Vagina (tissue), 2 donors: ENCODE measurements at places on chromosomes 4 and X. TPM values are rescaled to one million over a fixed set of nuclear protein-coding genes. Genes with fewer than 3 reads are reported as not detected.

ARHGEF9 gene
- 10.3 TPM for total RNA-seq

COL25A1 gene
- total RNA-seq = 0.49 TPM

DNA sequence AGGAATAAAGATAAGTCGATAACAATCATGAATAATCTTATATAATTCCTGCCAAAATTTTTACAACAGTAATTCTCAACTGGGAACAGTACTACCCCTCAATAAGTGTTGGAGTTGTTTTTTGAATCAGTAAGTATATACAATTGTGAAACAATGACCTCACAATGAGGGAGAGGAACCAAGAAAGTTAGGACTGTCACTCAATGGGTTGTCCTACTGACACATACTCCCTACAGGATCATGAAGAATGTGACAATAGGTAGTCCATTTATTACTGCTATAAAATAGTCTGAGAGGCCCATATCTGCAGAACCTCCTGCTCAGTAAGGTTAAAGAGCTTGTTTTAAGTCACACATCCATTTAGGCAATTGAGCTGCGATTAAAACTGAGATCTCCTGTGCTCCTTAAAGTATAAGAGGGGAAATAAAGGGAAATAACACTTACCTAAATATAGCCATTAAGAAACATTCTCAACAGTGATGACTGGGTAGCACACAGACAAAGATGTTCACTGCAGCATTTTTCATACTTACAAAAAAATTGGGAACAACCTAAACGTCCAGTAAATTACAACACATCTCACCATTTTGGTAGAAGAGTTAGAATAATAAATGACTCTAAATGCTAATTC lies 26.2 kb downstream of the FBXW7 start:
- DNase-seq = no peak

- no peak for DNase-seq
Measured at GRCh38 chr4:154640999-154641398, 28.5 kb upstream of the FGG start.

DNA sequence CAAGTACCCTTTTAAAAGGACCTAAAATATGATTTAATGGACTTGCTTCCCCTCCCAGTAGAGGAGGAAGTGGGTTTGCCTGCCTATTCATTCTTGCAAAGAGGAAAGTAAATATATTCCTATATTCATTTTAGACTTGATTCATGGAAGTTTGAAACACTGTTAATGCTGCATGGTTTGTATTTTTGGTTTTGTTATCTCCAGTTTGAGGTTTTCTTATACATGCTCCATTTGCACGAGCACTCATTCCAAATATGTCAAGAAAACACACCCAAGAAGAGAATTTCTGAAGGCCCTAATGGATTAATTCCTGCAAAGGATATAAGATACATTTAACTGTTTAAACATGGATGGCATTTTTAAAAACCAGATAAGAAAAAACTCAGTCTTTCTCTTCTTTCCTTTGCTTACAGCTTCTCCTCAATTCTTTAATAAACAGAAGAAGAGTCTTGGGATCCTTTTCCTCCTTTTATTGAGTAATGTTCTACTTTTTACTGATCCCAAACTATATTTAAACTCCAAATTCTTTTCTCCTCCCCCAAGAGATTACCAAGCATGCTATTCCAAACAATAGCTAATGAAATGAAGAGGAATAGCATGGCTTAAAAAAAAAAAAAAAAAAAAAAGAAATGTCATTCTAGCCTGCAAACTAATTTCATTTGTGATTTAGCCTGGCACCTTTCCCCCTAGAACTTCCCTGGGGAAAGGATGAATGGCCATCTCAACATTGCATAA lies 54.6 kb upstream of the LDB2 start:
- no peak for DNase-seq

DNA sequence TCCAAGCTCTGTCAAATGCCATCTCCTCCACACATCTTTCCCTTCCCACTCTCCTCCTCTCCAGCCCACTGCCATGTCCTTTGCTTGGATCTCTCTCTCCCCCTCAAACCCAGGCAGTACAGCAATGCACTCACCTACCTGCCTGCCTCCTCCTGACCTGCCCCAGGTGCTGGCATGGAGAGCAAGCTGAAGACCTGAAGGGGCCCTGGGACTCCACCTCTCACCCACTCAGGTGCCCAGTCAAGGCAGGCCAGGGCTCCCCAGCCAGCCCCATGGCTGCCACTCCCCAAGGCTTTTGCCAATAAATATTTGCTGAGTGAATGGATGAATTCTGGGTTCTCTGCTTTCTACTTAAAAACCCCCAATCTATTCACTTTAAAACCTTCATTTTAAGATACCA lies 12.6 kb upstream of the PHKA2 start:
- no peak for DNase-seq

DNA sequence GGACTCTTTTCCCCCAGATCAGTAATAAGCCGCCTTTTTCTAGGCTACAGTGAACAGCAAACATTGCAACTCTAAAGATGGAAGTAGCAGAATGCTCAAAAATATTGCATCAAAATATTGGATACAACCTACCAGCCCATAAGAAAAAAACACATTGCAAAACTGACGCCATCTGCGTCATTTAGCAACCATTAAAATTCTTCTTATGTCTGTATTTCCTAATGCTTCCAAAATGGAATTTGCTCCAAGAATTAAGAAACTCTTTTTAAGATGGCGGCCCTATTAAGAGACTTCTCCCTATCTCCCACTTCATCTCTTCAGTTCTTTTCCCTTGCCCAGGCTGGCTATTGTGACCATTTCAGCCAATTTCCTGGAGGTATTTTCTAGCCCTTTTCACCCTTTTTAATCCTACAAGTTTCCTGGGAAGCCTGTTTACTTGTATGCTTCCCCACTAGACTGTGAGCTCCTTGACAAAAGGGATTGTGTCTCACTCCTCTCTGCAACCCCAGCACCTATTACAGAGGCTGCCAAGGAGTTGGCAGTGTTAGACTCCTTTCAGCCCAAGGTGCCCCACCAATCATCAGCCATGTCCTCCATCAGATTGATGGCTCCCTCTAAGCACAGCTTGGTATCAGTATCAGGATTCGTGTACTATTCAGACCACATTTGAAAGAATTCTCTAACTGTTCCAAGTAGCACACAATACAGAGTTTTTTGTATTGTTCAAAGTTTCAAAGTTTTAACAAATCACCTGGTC lies 4.4 kb downstream of the GPC3 start:
- no peak for DNase-seq
